ENCODE measurements at places on chromosomes 13 and 19.

GRCh38 chr19:49533551-49534488 is 6.0 kb downstream of the RCN3 start:
- peak; percentile 41 for DNase-seq

DNA sequence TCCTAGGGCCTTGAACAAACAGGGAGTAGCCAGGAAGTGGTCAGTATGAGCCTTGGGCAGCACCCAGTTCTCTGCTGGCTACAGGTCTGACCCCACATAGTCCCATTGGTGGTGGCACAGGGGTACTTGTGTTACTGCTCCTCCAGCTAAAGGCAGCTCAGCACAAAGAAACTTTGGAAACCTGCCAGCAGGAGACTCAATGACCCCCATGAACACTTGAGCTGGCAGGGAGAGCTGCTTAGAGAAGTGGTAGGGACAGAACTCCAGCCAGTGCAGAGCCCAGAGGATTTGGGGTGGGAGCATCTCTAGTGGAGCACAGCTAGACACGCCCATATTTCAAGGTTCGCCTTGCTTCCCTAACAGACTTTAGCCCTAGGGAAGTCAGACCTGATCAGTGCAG is 10.4 kb upstream of the ZNF586 start:
- DNase-seq: no peak

DNA sequence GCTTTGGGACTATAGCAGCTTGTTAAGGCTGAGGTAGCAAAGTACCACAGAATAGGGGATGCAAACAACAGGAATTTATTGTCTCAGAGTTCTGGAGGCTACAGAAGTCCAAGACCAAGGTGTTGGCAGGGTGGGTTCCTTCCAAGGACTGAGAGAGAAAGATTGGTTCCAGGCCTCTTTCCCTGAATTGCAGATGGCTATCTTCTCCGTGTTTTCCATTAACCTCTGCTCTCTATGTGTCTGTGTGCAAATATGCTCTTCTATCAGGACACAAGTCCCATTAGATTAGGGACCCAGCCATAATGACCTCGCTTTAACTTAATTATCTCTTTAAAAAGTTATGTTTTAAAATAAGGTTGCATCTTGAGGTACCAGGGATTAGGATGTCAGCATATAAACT is 1732.9 kb upstream of the SLC10A2 start:
- DNase-seq: no peak

DNA sequence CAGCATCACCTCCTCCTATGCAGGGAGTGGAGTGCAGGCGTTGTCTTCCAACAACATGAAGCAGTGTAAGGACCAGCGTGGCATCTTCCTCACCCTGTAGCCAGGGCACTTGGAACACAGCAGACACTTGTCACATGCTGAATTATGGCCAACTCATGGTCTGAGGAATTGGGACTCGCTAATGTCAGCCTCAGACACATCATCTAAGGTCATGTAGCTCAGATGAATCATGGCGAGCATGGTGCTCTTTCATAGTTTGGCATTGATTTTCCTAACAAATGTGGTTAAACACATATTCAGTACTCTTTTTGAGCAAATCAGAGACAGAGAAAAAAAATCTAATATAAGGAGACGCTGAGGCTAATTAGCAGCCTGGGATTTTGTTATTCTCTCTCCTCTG is 99.6 kb upstream of the SGCG start:
- DNase-seq: peak; percentile 13

- no peak for DNase-seq
Observed at GRCh38 chr13:81381560-81381959, 1040.6 kb upstream of the SPRY2 start.
